ENCODE measurements at places on chromosomes 13 and 19. TPM values are rescaled to one million over a fixed set of nuclear protein-coding genes. Genes with fewer than 3 reads are reported as not detected.

Gene KLF5
- 0.30 TPM for polyA plus RNA-seq

Gene COX6B1
- 1,451 TPM for polyA plus RNA-seq

Gene EPSTI1
- polyA plus RNA-seq, result not detected

DNA sequence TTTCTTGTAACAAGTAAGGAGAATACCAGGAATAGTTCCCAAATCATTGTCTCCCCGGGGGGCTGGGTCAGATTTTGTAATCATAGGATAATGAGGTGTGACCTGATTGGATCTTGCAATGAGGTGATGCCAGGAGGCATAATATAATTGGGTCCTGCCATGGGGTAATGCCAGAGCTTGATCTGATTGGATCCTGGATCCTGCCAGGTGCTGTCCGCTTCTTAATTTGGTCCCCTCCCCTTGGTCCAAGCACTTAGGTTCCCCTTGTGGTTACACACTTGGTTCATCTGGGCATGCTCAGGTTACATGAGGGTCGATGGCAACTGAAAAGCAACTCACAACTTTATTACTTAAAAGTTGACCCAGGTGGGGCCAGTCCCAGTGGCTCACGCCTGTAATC lies 20.1 kb downstream of the RASL11A start:
- no peak for DNase-seq

GRCh38 chr13:80508031-80508430 lies 167.1 kb upstream of the SPRY2 start:
- DNase-seq, result no peak

GRCh38 chr13:58379221-58379620 lies 747.7 kb downstream of the PCDH17 start:
- no peak for DNase-seq
